AG04450 (cell line): ENCODE measurements at places on chromosomes 7 and 10. TPM values are rescaled to one million over a fixed set of nuclear protein-coding genes. Genes with fewer than 3 reads are reported as not detected.

Gene TET1
- 2.4 and 3.4 TPM in 2 replicates for polyA plus RNA-seq

Gene FAM241B
- 0.37 and 0.48 TPM in 2 replicates for polyA plus RNA-seq

Gene GNAT3
- polyA plus RNA-seq = not detected in 2 replicates

DNA sequence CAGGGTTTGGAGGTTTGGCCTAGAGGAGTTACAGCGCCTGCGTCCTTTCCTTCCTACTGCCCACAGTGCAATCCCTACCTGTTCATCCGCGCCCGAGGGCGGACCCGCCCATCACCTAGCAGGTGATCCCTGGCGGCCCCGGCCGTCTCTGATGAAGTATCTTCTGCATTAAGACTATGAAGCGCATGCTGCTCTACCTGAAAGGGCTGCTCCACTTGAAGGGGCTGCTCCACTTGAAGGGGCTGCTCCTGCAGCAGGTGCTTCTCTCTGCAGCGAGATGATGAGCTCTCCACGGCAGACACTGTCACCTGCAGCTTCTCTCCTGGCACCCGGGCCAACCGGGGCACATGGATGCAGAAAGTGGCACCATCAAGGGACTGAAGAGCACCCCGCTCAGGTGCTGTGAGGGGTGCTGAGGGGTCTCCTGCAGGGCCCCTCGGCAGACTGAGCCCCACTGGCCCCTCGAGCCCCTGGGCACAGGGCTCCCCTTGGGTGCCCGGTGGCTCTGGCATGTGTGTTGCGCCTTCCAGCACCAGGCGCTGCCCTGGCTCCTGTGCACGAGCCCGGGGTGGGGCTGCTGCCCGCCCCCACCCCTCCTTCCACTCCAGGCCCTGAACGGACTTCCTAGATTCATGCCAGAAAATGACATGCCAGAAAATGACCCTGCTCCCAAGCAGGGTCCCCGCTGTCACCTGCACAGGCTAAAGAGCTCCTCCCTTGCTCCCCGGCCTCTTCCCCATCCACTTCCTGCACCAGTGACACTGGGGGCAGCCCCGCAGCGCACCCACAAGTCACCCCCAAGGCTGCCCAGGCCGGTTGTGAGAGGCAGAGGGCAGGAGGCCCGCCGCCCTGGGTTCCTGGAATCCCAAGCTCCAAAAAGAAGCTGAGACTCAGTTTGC, 29.4 kb downstream of the WDR86 start:
- no peak for DNase-seq

Gene GIMAP8
- polyA plus RNA-seq = not detected in 2 replicates

GRCh38 chr7:148437043-148437442, 153.5 kb upstream of the C7orf33 start:
- DNase-seq = no peak

- DNase-seq = no peak
Observed at GRCh38 chr10:124306922-124307371, 111.8 kb downstream of the OAT start.

Gene PON3
- 0.20 TPM in 1 of 2 replicates, not detected in the other for polyA plus RNA-seq

Gene RSPH10B2
- polyA plus RNA-seq = not detected in 2 replicates

Gene ADRB1
- polyA plus RNA-seq = not detected in 2 replicates
